ENCODE measurements at places on chromosomes 11 and 22.

DNA sequence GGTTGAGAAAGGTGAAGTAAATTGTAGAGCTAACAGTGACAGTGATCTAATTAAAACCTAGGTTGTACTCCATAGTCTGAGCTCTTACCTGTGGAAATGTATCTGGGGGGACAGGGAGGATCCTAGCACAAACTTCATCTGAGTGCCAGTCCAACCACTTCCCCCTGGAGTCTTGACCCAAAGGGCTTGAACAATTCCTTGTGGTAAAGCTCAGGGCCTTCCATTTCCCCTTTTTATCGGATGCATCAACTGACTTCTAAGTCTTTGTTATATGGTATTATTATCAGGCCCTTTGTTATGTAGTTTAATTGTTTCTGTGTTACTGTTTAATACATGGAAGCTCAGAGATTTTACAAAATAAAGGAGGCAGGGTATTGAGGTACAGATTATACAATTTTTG, 140.2 kb upstream of the SESN3 start:
- H3K27me3 ChIP-seq, result no peaks in the 10 kb centered on the region
- no peaks in the 10 kb centered on the region for H3K36me3 ChIP-seq
- no peak overlapping the region for H3K27ac ChIP-seq
- DNase-seq, result no peak
- H3K4me1 ChIP-seq, result peaks cover 2% of the 10 kb centered on the region
- H3K4me3 ChIP-seq, result no peak overlapping the region

- peak; percentile 65 for DNase-seq
- H3K27me3 ChIP-seq, result no peaks in the 10 kb centered on the region
- no peak overlapping the region for H3K4me3 ChIP-seq
- no peak overlapping the region for H3K27ac ChIP-seq
Measured at GRCh38 chr11:74462009-74462408, 5.3 kb downstream of the KCNE3 start.

GRCh38 chr11:36265793-36266628, 23.2 kb downstream of the COMMD9 start:
- no peak overlapping the region for H3K27ac ChIP-seq
- no peaks in the 10 kb centered on the region for H3K4me1 ChIP-seq
- H3K4me3 ChIP-seq, result no peak overlapping the region
- DNase-seq, result peak; percentile 92
- H3K36me3 ChIP-seq, result no peaks in the 10 kb centered on the region
- no peaks in the 10 kb centered on the region for H3K27me3 ChIP-seq

DNA sequence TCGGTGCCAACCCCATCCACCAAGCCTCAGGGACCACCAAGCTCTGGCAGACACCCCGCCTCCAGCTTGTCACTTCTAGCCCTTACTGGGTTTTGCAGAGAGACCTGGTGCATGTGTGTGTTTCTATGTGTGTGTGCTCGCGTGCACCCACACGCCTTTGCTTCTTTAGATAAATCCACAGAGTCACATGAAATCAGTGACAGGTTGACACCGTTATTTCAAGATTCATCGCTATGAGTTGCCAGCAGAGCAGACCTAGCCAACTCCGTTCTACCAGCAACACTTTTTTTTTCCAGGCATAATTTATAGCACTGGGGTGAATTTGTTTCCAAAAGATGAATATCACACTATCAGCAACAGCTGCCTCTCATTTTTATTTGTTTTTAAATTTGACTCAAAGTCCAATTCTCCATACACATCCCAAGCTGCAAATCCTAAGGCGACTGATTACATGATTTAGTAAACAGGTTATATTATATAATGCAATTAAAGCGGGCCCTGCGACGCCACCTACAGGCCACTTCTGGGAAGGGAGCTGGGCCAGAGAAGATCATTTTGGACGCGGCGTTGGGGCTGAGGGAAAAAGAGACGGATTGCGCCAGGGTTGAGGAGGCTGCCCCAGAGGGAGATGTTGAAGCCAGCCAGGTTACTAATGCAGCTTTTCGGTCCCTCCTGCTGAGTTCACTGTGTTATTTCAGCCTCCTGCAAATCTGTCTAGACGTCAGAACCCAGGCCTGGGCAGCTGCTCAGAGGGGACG, 150.5 kb downstream of the FEZ1 start:
- H3K4me3 ChIP-seq, result no peak overlapping the region
- H3K4me1 ChIP-seq, result peaks cover 3% of the 10 kb centered on the region
- H3K36me3 ChIP-seq, result no peaks in the 10 kb centered on the region
- peak overlapping the region; percentile 57 for H3K27ac ChIP-seq

GRCh38 chr11:133895061-133895479, 49.8 kb upstream of the SPATA19 start:
- no peaks in the 10 kb centered on the region for H3K4me1 ChIP-seq
- no peak overlapping the region for H3K27ac ChIP-seq
- no peak overlapping the region for H3K4me3 ChIP-seq

DNA sequence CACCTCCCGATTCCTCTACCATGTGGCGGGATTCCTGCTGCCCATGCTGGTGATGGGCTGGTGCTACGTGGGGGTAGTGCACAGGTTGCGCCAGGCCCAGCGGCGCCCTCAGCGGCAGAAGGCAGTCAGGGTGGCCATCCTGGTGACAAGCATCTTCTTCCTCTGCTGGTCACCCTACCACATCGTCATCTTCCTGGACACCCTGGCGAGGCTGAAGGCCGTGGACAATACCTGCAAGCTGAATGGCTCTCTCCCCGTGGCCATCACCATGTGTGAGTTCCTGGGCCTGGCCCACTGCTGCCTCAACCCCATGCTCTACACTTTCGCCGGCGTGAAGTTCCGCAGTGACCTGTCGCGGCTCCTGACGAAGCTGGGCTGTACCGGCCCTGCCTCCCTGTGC, 10.5 kb downstream of the CXCR5 start:
- H3K4me1 ChIP-seq, result peaks cover 6% of the 10 kb centered on the region
- H3K36me3 ChIP-seq, result no peaks in the 10 kb centered on the region
- no peak for DNase-seq
- H3K27me3 ChIP-seq, result no peaks in the 10 kb centered on the region
- H3K4me3 ChIP-seq, result no peak overlapping the region
- H3K27ac ChIP-seq, result no peak overlapping the region

DNA sequence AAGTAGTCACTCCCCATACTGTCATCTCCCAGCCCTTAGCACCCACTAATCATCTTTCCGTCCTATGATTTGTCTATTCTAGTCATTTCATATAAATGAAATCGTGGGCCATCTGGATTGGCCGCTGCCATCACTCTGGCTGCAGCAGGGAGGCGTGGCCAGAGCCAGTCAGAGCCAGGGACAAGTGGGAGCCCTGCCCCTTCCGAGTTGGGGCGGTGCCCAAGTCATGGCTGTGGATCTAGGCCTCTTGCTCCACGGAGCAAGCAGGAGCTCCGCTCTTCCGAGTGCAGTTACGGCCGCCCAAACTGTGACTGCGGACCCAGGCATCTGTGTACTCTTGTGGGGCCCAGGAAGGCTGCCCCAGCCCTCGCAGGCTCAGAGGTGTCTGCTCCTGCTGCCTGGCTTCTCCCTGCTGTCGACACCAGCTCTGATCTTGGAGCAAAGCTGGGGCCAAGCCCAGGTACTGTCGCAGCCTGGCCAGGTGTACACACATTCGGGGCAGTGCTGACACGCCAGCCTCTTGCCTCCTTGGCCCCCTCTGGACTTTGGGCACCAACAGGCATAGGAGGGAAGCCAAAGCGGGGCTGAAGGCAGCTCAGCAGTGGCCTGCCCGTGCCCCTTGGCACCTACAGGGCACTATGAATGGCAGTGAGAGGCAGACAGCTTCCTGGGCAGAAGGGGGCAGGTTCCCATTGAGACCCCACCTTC, 8.4 kb downstream of the MRPL48 start:
- H3K27ac ChIP-seq, result no peak overlapping the region
- H3K4me1 ChIP-seq, result peaks cover 10% of the 10 kb centered on the region
- no peak overlapping the region for H3K4me3 ChIP-seq
- H3K27me3 ChIP-seq, result no peaks in the 10 kb centered on the region
- H3K36me3 ChIP-seq, result no peaks in the 10 kb centered on the region

GRCh38 chr22:25627271-25627852, 62.9 kb downstream of the GRK3 start:
- DNase-seq, result no peak
- H3K27me3 ChIP-seq, result no peaks in the 10 kb centered on the region
- H3K27ac ChIP-seq, result no peak overlapping the region
- H3K4me3 ChIP-seq, result no peak overlapping the region

DNA sequence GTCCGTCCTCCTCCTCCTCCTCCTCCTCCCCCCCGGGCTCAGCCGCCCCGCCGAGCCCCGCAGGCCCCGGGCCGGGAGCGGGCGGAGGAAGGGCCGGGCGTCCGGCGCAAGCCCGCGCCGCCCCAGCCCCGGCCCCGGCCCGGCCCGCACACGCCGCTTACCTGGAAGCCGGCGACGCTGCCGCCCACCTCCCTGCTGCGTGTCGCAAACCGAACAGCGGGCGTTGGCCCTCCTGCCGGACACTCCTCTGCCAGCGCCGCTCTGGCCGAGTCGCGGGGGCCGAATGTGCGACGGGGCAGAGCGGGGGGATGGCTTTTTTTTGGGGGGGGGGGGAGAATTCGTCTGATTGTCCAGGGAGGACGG, 1.1 kb downstream of the IGF2 start:
- H3K27me3 ChIP-seq, result peaks cover 88% of the 10 kb centered on the region
- H3K36me3 ChIP-seq, result no peaks in the 10 kb centered on the region
- DNase-seq, result peak; percentile 76
- H3K4me1 ChIP-seq, result no peaks in the 10 kb centered on the region

- no peaks in the 10 kb centered on the region for H3K36me3 ChIP-seq
- no peaks in the 10 kb centered on the region for H3K4me1 ChIP-seq
- no peak overlapping the region for H3K4me3 ChIP-seq
- H3K27me3 ChIP-seq, result no peaks in the 10 kb centered on the region
- DNase-seq, result no peak
Measured at GRCh38 chr11:41050791-41051190, 408.7 kb downstream of the LRRC4C start.

DNA sequence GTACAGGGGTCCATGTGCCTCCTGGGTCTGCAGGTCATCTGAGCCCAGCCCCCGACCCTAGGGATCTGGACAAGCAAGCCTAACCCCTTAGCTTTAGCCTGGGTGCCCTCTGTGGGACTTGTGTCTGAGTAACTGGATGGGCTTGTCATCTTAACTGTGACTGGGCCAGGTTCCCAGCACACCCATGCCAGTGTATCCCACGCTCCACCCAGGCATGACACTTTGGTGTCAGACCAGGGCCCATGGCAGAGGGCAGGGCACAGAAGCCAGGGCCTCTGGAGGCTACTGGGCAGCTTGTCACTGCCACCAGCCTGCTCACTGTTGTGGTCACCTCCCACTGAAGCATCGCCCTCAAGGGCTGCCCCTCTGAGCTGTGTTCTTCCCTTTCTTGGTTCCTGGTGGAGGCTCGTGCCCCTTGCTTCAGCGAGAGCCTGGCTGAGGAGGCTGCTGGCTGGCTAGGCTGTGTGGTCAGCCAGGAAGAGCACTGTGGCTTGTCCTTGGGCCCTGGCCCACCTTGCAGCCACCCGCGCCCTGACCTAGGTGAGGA, 80.8 kb downstream of the ST3GAL4 start:
- H3K36me3 ChIP-seq, result no peaks in the 10 kb centered on the region
- no peaks in the 10 kb centered on the region for H3K27me3 ChIP-seq
- no peak overlapping the region for H3K4me3 ChIP-seq
- DNase-seq, result no peak
- no peak overlapping the region for H3K27ac ChIP-seq

GRCh38 chr11:127709960-127710359, 709.4 kb upstream of the KIRREL3 start:
- no peak for DNase-seq
- H3K36me3 ChIP-seq, result no peaks in the 10 kb centered on the region
- no peaks in the 10 kb centered on the region for H3K27me3 ChIP-seq
- no peak overlapping the region for H3K27ac ChIP-seq

- no peak overlapping the region for H3K27ac ChIP-seq
- peaks cover 4% of the 10 kb centered on the region for H3K27me3 ChIP-seq
- H3K4me1 ChIP-seq, result no peaks in the 10 kb centered on the region
- no peak for DNase-seq
- H3K4me3 ChIP-seq, result no peak overlapping the region
Measured at GRCh38 chr11:131672191-131672590, 301.8 kb downstream of the NTM start.

All from endodermal cell (in vitro differentiated cells).